GM12891 (cell line): ENCODE measurements at places on chromosomes 6 and 20.

GRCh38 chr6:96761794-96762193 lies 75.5 kb downstream of the GPR63 start:
- no peak for DNase-seq

- DNase-seq = no peak
Observed at GRCh38 chr6:170284126-170284773, 6.6 kb downstream of the DLL1 start.

DNA sequence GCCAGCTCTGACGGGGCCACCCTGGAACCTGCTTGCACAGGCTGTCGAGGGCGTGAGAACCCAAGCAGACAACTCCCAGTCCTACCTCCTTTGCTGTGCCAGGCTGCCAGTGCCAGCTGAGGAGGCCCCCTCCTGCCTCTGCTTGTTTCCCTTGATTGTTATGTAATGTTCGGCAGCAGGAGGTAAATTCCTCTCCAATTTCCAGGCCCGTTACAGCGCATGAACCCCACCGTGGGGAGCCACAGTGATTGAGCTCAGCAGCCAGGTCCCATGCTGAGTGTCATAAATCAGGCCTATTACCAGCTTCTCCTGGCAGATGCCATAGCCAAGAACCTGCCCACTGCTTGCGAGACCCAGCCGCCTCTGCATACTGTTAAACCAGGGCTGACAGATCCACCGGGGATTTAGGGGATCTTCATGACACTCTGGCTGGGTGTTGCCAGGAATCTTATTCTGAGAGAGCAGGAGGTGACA lies 320.5 kb downstream of the DHX35 start:
- no peak for DNase-seq

- no peak for DNase-seq
Observed at GRCh38 chr6:130575557-130575956, 209.7 kb downstream of the TMEM200A start.

- DNase-seq = no peak
Observed at GRCh38 chr6:40688214-40688761, 101.1 kb upstream of the LRFN2 start.

GRCh38 chr20:36004045-36004444 lies 35.7 kb downstream of the CNBD2 start:
- no peak for DNase-seq

GRCh38 chr6:111995404-111995803 lies 58.5 kb upstream of the CCN6 start:
- DNase-seq = no peak

DNA sequence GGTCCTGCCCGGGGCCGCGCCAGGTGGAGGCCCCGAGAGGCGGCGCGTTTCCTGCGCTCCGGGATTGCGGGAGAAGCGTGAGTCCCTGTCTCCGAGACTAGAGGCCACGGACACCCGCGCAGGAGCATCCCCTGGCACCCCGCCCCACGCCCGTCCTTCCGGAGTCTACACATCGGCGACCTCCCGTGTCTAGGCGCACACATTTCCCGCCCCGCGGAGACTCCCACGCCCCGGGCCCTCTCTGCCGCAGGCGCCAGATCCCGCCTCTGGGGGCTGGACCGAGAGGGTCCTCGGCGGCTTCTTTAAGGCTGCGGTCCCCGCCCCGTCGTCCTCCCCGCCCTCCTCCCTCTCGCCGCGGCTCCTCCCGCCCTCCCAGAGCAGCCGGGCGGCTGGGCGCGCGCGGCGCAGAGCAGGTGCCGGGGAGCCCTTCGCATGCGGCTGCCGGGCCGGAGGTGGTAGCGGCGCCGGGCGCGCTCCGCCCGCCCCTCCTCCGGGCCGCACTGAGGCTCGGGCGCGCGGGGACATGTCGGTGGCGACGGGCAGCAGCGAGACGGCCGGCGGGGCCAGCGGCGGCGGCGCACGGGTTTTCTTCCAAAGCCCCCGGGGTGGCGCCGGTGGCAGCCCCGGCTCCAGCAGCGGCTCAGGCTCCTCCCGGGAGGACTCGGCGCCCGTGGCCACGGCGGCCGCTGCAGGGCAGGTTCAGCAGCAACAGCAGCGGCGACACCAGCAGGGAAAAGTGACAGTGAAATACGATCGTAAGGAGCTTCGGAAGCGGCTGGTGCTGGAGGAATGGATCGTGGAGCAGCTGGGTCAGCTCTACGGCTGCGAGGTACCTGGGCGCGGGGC lies at the start of gene PPP1R14C:
PPP1R14C (plus strand) TSS at position 375 of the 846 bp plus-strand sequence; CDS start at position 524, 149 bp downstream.
- DNase-seq = peak; percentile 35

DNA sequence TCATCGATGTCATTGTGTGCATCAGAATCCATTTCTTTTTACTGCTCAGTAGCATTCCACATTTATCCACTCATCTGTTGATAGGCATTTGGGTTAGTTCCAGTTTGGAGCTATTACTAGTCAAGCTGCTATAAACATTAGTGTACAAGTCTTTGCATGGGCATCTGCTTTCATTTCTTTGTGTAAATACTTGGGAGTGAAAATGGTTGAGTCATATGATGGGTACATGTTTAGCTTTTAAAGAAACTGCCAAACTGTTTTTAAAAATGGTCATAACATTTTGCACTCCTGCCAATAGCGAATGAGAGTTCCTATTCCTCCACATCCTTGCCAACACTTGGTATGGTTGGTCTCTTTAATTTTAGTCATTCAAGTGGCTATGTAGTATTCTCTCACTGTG lies 21.2 kb upstream of the SLC22A2 start:
- no peak for DNase-seq

GRCh38 chr6:116667623-116668022 lies 943 bp downstream of the ZUP1 start:
- no peak for DNase-seq

DNA sequence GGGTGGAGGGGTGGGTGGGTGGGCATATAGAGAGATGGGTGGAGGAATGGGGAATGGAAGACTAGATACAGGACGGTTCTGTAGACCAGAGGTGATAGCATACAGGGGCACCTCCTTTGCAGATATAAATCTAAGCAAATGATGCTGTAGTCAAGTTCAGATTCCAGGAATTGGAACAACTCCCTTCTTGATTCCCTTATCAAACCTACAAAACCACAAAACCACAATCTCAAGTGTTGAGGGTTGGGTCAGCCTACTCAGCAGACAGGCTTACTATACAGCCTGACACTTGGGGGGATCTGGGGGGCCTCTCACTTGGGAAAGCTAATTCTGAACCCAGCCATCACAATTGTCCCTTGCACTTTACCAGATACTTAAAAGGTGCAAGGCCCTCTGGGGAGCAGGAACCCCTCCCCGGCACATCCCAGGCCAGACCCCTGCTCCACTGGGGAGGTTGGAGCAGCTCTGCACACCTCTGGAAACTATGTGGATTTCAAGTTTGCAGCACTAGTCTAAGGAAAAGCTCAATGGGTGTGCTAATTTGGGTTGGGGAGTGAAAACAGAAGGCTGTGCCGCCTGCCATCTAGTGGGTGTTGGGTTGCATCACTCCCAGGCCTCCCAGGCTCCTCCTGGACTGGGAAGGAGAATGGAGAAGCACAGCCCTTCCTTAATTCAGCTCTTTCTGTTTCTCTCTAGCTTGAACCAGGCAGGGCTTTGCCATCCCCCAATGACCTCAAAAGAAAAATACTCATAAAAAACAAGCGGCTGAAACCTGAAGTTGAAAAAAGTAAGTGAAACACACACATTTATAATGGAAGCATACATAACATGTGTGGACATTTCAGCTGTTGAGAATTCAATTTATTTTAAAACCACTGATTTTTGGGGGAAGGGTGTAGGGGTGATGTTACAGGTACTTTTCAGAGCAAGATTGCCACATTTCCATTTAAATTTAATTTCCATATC lies 121.2 kb upstream of the LAMP5 start:
- DNase-seq = no peak

GRCh38 chr6:137423451-137424168 lies 70.6 kb downstream of the OLIG3 start:
- DNase-seq = no peak

DNA sequence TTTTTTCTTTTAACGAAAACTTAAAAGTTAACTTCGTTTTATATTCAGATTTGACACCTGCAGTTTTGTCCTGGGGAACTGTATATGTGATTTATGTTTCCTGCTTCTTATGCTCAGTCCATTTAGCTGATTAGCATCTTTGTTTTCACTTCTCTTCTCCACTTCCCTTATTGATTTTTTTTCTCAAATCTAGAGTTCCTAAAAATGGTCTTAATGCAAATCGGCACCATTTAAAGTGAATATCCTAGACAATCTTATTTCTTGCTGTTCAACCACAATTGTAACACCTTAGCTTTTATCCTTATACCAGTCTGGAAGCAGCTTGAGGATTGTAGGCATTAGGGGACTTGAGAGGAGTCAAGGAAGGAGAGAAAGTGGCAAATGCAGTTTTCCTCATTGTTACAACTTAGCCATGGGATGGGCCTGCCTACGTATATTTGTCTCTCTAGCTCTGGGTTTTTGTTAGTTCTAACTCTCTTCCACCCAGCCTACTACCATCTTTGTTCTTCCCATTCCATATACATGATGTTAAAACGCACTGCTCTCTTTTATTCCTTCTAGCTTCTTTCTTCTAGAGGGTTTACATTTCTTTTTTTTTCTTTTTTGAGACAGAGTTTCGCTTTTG lies 8.5 kb downstream of the QRSL1 start:
- no peak for DNase-seq

DNA sequence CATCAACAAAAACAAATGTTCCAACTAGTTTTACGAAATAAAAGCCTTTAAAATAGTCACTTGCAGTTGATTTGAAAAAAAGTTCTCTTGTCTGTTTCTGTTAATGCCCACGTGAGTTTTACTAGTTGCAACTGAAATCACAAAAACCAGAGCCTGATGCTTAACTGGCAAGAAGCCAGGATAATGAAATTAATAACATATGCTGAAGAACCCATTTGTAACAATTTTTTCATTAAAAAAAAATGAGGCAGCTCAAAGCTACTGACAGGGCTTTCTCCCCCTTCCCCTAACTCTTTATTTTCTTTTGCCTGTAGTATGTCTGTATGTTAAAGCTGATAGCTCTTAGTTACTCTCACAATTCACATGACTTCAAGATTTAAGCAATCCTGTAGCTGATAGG lies 132.7 kb upstream of the EYA4 start:
- DNase-seq = no peak

DNA sequence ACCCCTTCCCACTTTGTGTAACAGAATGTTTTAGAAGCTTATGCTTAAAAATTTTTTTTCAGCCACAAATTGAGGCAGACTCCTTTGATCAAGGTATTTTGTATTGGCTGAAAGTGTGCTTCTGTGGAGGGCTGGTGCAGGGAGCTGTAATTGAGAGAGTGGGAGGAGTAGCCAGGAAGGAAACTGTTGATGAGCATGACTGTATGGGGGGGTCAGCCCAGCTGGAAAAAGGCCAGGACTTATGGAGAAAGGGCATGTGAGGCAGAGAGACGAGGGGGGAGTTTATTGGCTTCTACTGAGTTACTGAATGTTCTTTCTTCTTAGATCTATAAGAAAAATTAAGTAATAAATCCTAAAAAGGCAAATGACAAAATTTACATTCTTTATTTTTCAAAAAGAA lies 13.4 kb downstream of the RFPL4B start:
- DNase-seq = no peak

DNA sequence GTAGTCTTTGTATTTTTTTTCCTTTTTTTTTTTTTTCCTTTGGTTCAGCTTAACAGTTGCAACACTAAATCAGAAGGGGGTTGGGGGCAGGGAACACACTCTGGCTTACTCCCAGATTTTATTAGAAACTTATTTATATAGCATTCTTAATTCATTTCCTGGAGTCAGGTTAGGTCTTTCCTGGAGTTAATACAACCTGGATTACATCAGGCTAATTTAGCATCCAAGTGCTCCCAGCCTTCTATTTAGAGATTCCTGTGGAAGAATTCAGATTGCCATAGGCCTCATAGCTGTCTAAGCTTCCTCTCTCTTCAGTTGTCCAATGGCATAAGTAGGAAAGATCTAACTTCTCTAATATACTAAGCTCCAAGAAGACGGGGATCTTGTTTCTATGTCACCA lies 35.8 kb upstream of the PKHD1 start:
- DNase-seq = no peak
